Kidney tubule cell (primary cell): ENCODE measurements at places on chromosomes 6 and 20.

- DNase-seq = no peak
These were observed 184.8 kb downstream of the CDC5L start for GRCh38 chr6:44572346-44572745.

DNA sequence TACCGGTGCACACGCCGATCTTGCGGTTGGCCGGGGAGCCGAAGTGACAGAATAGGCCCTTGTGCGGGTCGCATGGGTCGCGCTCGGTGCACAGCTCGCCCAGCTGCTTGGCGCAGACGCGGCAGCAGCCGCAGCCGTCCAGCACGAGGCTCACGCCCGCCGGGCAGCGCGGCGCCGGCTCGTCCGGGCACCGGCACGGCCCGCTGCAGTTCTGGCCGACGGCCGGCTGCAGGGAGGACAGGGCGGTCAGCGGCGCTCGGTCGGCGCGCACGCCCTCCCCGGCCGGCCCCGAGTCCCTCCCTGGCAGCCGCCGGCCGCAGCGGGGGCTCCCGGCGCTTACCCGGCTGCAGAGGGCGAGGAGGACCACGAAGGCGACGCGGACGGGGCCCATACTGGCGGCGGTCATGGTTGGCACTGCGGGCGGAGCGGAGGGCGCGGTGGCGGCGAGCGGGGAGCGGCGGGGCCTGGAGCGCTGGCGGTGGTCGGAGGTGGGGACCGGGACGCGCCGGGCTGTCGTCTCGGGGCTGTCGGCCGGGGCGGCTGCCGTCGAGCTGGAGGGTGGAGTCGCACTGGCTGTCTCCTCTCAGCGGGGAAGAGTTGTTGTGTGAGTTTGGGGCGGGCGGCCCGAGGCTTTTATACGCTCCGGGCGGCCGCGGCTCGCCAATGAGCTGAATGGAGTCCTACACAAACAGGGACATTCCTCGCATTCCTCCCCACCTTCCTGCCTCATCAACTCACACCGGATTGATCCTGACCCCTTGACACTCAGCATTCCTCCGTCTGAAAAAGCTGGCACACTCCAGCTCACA lies at the start of gene CCN2:
TSS of gene CCN2 (minus strand) at position 606 of the 809 bp plus-strand sequence. CDS start at position 406, 200 bp downstream.
- DNase-seq = peak; percentile 98

- DNase-seq = peak; percentile 20
These were observed 33.3 kb downstream of the GSTA3 start for GRCh38 chr6:52876056-52876787.

GRCh38 chr20:62635852-62636251 lies 6.5 kb upstream of the SLCO4A1 start:
- no peak for DNase-seq

GRCh38 chr20:50534567-50534966 lies 24.4 kb downstream of the PTPN1 start:
- DNase-seq = peak; percentile 73
